ENCODE measurements at places on chromosomes 1 and 21. TPM values are rescaled to one million over a fixed set of nuclear protein-coding genes. Genes with fewer than 3 reads are reported as not detected.

The CELF3 gene
- not detected for polyA plus RNA-seq

The RCSD1 gene
- 132 TPM for polyA plus RNA-seq

The IL20 gene
- polyA plus RNA-seq, result not detected

DNA sequence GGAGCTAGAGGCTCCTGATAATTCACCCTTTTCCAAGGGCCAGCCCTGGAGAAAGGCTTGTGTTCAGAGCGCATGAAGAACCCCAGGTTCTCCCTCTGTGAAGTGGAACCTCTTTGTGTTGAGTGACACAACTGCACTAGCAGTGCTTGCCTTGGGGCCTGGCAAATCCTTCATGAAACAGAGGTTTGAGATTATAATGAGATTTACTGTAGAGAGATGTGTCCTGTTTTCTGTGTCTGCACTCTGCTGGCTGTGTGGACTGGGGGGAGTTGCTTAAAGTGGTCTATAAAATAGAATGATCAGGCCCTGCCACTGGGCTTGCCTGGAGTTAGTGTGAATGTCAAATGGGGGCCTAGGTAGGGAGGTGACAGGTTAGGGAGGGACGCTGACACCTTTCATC, 11.5 kb upstream of the TNFRSF1B start:
- DNase-seq, result no peak

DNA sequence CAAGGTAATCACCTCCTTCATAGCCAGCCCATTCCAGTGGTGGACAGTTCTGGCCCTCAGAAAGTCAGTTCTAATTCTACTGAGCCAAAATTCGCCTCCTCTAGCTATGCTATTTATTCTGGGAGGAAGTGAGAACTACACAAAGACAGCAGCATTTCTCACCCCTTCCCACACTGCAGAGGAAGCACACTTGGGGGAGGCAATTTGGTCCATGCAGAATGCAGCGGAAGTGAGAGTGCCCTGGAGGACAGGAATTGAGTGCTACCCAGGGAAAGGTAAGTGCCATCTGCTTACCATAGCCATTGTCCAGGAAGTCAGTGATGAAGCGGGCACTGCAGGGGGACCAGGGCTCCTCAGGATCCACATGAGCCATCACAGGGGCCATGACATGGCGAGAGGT, 3.7 kb downstream of the ADAMTS4 start:
- DNase-seq, result no peak

DNA sequence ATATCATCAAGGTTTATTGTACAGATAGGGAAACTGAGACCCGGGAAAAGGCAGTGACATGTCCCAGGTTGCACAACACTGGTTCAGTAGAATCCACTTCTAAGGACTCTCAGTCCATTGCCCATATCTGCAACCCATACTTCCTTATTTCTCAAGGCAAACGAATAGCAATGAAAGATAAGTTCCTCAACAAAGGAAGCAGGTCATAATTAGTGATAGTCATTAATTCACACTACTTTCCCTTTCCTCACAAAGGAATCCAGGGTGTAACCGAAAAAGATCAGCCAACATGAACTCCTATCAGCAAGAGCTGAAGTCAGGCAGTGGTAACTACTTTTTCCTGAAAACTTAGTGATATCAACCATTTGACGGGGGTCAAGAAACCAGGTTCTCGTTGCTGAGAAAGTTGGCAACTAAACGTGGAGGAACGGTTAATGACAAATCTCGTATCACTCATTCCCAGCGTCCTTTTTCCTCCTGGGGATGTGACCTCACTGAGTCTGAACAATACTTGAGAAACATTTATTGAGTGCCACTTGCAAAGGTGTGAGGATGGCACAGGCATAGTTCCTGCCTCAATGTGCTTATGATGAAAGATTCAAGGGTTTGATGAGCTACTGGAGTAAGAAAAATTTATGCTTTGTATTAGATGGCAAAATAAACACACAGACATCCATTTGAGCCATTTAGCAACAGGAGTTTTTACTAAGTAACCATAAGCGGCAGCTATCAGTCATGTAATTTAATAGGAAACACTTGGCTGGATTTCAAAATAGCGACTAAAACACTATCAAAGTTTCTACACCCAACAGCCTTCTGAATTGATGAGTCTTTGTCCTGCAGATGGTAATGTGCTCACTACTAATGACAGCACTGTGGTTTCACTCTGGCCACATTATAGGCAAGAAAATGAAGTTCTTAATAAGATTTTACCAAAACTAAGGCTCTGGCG, 82.3 kb downstream of the PLPP3 start:
- DNase-seq, result no peak

GRCh38 chr1:100034470-100034869, 64.7 kb downstream of the SLC35A3 start:
- DNase-seq, result peak; percentile 41

DNA sequence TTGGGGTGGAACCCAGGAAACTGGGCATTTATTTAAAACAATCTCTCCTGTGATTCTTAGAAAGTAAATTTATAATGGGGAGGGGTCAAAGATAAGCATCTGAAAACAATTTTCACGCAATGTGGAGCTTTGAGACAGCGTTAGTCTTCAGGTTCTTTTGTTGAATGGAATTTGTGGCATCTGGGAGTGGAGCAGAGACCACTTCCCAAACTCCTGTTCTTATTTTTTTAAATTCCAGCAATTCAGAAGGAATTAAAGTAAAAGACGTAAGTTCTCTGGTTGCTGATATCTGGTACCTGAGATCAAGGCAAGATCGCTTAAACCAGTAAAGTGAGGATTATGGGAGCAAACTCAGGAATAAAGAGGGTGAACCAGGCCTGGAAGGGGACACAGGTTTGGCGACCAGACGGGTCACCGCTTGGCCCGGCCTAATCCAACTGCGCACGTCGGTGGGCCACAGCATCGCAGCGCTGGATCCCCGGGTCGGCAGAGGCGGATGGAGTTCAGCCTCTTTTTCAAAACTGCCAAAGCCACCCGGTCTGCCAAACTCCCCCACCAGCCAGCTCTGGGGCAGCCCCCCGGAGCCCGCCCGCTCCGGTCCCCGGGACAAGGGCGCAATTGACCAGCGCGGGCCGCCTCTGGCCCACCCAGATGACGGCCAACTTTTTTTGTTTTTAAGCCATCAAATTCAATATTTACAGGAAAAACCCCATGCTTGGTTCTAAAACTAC, 754 bp upstream of the PDPN start:
- no peak for DNase-seq

GRCh38 chr21:45551316-45551715, 9.1 kb upstream of the SLC19A1 start:
- DNase-seq, result no peak

GRCh38 chr1:188825471-188825870, 1652.2 kb downstream of the BRINP3 start:
- no peak for DNase-seq

Measured in naive thymus-derived CD8-positive, alpha-beta T cell (primary cell).